ENCODE measurements at places on chromosomes 3 and 15. TPM values are rescaled to one million over a fixed set of nuclear protein-coding genes. Genes with fewer than 3 reads are reported as not detected.

DNA sequence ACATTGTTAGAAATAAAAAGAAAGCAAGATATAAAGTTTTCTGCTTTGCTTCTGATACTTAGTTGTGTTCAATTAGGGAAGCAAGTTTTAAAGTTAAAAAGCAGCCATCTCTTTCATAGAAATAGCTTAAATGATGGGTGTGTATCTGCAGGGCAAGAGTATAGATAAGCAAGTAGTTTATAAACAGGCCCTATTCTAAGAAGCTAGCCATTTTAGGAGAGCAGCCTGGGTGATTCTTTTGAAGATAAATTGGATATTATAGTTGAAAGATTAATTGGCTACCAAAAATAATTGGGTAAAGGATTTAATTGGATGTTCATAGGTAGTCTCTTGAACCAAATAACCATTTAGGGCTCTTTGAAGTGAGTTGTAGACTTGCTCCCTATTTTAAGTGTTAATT is 5.6 kb downstream of the EIF3J start:
- no peak for DNase-seq

GRCh38 chr3:127482216-127483004 is 108.1 kb downstream of the TPRA1 start:
- DNase-seq, result peak; percentile 33

DNA sequence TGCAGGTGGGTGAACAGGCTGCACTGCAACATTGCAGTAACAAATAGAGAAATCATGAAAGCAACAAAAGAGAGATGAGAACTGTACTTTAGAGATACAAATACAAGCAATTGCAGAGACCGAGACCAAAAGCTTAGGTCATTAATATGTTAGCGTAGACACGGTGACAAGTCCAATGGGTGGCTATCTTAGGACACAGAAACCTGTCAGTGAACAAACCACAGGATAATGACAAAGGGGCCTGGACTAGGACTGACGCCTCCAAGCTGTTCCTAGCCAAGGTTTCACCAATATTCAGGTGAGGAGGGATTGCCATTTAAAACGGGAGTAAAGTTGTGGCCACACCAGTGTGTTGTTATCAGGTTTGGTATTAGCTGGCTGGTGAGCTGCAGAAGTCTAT is 41.7 kb upstream of the BLM start:
- DNase-seq, result no peak

DNA sequence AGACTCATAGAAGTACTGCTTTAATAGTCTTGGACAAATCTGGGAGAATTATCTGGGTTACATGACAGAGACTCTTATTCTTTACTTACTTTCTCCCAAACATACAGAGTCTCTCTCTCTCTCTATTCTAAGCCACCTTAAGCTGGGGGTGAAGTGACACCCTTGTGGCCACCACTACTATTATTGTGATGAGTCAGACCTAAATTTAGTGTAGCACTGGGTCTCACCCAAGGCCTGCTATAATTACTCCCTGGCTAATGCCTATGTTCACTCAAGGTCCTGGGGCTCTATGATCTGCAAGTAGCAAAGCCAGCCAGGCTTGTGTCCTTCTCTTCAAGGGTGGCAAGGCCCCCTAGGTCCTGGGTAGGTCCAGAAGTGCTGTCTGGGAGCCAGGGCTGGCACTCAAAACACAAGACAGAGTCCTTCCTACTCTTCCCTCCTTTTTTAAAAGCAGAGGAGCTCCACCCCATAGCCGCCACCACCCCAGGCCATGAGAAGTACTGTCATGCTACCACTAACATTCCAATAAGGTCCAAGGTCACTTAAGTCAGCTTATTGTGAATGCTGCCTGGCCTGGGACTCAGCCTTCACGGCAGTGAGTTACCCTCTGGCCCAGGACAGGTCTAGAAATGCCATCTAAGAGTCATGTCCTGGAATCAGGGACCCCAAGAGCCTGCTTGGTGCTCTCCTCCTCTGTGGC is 183.6 kb downstream of the POLQ start:
- DNase-seq, result no peak

- DNase-seq, result no peak
These were observed 74.9 kb upstream of the ZBED2 start for GRCh38 chr3:111669926-111670630.

GRCh38 chr3:42071904-42072812 is 19.0 kb upstream of the TRAK1 start:
- no peak for DNase-seq

DNA sequence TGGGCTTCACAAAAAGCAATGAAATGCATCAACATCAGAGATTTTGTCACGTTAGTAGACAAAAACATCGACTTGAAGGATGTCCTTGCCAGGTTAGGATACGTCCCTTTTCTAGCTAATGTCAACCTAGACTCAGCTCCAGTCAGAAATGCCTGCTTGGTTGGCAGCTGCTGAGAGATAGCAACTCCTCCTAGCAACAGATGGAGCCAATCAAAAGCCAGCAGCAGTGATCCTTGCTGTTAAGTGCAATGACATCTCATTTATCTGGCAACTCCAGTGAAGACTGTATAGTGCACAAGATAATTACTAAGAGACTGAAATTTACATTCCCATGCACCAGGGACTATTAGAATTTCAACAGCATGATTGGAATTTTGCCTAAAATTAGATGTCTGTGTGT is 424.1 kb downstream of the FGF12 start:
- DNase-seq, result no peak

DNA sequence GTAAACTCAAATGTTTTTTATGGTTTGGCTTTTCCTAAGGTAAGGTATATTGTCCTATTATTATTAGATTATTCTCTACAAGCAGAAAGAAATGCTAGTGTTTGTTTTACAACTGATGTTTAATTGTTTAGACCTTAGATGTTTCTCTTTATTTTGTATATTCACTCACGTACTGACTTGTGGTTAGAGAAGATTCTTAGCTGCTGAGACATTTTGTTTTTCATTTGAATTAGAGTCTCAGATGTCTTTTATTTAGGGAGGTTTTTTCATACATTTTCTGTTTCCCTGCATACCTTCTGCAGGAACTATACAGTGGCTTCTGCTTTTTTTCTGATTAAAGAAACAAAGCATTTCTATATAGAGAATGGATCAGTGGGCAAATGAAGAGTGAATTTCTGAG is 110.9 kb downstream of the MYRIP start:
- no peak for DNase-seq

Gene CCPG1
- total RNA-seq, result 83.3 TPM

Gene ZPLD1
- not detected for total RNA-seq

Gene SHC4
- 3.3 TPM for total RNA-seq

All from cardiac septum (tissue), 1 donor.